ENCODE measurements at places on chromosomes 2 and 18.

- DNase-seq: no peak
These were observed 98.2 kb downstream of the TANC1 start for GRCh38 chr2:159066541-159067156.

DNA sequence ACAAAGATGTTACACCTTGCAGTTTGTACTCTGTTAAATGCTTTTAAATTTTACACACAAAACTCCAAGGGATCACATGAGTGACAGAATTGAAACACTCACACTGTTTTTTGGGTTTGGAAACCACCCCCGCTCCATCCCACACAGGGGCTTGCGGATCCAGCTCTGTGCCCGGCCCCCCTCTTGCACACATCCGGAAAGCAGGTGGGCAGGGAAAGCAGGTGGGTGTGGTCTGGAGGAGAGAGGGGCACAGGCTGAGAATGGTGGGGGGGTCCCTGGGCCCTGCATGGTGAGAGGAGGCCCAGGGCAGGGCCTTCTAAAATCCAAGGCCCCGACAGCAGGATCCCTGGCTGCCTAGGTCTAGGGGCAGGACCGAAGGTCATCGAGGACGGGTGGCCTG lies 88.5 kb upstream of the HPCAL1 start:
- DNase-seq: no peak

DNA sequence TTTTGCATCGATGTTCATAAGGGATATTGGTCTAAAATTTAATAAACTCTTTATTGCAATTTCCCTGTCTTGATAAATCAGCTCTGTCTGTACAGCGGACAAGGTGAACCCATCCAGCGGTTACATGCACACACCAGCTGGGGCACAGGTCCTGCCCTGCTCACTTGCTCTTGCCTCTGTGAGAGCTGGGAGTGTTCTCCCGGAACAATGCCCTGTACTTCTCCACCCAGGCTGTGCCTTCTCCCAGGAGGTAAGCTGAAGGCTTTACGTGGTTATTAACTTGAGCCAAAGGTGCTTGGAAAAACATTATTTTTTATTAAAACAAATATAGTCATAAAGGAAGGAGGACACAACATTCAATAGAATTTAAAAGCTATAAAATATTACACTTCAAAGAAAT lies 117.6 kb downstream of the ALPK2 start:
- DNase-seq: no peak

- no peak for DNase-seq
These were observed 4.7 kb downstream of the WDR54 start for GRCh38 chr2:74426181-74426758.

- DNase-seq: no peak
These were observed 37.9 kb upstream of the NARS1 start for GRCh38 chr18:57659460-57660102.

GRCh38 chr2:22970284-22970975 lies 414.5 kb upstream of the KLHL29 start:
- DNase-seq: no peak

DNA sequence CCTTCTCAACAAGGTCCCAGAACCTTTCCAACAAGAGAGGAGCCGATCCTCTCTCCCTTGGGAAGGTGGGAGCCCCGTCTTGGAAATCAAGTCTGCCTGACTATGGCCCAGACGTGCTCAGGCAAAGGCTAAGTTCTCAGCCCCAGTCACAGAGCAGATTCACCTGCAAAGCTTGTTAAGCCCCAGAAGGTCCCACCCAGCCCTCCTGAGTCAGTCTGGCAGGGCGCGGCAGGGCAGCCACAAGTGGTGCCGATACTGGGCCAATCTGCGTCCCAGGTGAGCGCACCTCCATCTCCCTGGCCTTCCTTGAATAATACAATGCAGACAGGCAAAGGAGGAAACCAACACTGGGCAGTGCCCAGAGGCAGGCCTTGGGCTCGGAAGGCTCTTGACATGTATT lies 15.0 kb downstream of the CRACDL start:
- no peak for DNase-seq

DNA sequence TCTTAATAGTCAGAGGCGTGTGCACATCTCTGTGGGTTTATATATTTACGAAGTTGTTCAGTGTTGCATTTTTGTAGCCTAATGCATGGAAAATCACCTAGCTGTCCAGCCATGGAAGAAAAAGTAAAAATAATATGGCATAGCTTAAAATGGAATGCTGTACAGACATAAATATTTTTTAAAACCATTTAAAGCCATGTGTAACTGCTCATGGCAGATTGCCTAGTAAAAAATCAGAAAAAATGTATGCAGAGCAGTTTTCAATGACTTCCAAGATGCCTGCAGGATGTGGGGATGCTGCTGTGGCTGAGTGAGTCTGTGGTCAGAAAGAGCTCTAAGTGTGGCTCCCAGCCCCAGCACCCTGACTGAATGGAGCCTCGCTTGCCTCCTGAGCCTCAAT lies 64.8 kb upstream of the ALKAL2 start:
- no peak for DNase-seq

GRCh38 chr2:45105050-45105582 lies 95.9 kb upstream of the SIX2 start:
- no peak for DNase-seq

- DNase-seq: no peak
These were observed 8.7 kb upstream of the SIX3 start for GRCh38 chr2:44932564-44933392.

- no peak for DNase-seq
These were observed 45.3 kb downstream of the ZNF521 start for GRCh38 chr18:25306671-25307070.

All from T-helper 17 cell (primary cell).